ENCODE measurements at places on chromosomes 6 and 20.
A peak's percentile ranks its signal among the peaks of the same experiment; 100 is the strongest.

- DNase-seq = no peak
These were observed 25.7 kb upstream of the MYO6 start for GRCh38 chr6:75723382-75723781.

GRCh38 chr20:20094410-20094809 is 42.1 kb downstream of the CFAP61 start:
- DNase-seq = no peak

GRCh38 chr20:9500121-9500520 is 14.3 kb upstream of the LAMP5 start:
- DNase-seq = no peak

GRCh38 chr6:46279874-46280273 is 109.1 kb upstream of the ENPP5 start:
- DNase-seq = no peak

- peak; percentile 58 for DNase-seq
These were observed 20.1 kb upstream of the FAM83C start for GRCh38 chr20:35312318-35312717.

DNA sequence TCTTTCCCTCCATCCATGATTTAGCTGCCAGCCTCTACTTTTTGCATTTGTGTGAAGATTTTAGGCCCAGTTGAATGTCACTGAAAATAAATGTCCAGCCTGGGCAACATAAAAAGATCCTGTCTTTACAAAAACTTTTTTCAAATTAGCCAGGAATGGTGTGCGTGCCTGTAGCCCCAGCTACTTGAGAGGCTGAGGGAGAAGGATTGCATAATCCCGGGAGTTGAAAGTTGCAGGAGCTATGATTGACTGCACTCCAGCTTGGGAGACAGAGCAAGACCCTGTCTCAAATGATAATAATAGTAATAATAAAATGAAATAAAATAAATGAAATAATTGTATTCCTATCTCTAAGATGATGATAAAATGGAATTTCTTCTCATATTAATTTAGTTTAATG is 5.0 kb upstream of the GFOD1 start:
- no peak for DNase-seq

Measured in T1000 (cell line).